ENCODE measurements at places on chromosomes 6 and 20.

GRCh38 chr6:162525181-162525580, 202.4 kb downstream of the PRKN start:
- DNase-seq, result no peak

DNA sequence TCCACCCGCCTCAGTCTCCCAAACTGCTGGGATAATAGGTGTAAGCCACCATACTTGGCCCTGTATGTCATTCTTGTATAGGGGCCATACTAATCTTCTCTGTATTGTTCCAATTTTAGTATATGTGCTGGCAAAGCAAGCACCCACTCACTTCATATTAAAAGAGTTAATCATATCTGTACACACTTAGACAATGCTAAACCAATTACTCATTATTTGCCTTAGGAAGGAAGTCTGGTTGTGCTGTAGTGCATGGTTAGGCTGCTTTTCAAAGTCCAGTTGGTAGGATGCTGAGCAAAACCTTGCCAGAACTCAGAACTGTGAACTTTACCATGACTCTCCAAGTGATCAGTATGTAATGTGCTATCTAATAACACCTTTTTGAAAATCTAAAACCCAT, 88.6 kb downstream of the LIN28B start:
- DNase-seq, result no peak

DNA sequence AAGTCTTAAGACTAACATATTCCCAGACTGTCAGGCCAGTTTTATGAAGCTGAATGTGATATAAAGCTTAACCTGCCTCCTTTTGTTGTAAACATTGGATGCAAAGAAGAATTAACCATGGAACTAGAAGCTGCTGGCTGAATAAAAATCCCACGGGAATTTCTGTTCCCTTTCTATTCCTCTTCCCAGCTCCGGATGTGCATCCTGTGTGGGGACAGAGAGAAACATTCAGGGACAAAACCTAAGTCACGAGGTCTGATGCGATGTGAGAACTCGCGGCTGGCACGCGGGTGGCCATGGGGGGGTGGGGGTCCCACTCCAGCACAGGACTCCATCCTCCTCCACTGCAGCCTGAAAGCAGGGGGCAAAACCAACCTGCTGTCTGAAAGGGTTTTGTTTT, 32.2 kb downstream of the RAMACL start:
- no peak for DNase-seq

DNA sequence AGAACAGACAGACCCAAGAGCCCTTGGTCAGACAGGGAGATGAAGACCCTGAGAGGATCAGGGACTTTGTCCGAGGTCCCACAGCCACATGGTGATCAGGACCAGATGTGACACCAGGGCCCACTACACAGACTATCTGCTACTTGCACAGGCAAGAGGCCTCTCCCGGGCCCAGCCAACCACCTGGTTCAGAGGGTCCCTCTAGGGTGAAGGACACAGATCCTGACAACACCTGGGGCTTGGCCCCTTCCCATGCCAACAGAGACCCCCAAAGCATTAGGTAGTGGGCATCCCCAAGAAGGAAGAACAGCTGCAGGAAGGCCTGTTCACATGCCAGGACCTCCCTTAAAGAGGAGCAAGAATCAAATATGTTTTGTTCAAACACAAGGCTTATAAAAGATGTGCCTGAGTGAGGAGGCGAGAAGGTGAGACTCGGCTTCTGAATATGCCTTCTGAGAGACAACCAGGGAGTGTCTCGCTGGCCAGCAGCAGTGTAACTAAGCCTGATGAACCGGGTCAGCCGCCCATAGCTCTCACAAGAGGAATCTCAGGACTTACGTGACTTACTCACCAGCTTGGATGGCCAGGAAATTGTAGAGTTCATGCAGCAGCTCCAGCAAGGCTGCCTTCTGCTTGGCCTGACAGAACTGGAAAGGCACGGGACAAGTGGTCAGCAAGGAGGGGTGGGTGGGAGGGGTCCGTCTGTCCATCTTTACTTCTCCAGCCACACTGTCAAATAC, 5.0 kb downstream of the LEMD2 start:
- DNase-seq, result peak; percentile 25

- DNase-seq, result no peak
Observed at GRCh38 chr20:2864626-2865025, 8.7 kb upstream of the PTPRA start.

GRCh38 chr20:11247046-11248010, 573.5 kb upstream of the JAG1 start:
- DNase-seq, result no peak

GRCh38 chr20:25486377-25486776, 78.9 kb downstream of the GINS1 start:
- DNase-seq, result peak; percentile 60

- no peak for DNase-seq
Observed at GRCh38 chr6:160260367-160260766, 1.7 kb upstream of the SLC22A2 start.

DNA sequence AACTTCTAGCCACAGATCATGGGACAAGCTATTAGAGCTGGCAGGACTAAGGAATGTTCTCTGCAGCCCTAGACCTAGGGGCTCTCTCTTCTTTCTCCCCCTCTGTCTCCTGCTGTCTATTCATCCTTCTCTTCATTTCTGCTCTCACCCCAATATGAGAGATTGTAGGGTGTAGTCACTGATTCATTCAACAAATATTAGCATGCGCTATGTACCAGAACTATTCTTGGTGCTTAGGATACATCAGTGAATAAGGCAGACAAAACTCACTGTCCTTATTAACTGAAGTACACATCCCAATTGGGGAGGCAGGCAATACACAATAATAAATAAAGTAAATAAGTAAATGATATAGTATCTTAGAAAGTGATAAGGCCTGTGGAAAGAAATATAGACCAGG, 14.7 kb upstream of the SIRPB2 start:
- DNase-seq, result no peak

- peak; percentile 77 for DNase-seq
Observed at GRCh38 chr6:18501663-18502013, 114.5 kb downstream of the RNF144B start.

DNA sequence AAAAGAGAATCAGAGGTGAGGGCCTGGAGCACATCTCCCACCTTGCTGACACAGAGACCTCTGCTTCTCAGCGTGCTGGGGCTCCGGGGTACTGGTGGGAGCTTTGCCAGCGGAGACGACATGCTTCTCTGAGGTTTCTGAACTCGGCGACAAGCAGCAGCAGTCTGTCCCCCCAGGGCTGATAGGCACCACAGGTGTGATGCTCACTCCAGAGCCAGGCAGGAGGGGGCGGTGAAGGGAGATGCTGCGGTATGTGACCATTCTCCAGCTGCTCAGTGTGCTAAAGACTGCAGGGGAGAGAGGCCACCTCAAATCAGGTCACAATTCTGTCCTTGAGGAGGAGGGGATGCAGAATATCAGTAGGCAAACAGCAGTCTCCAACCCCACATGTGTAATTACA, 219.9 kb downstream of the ALDH8A1 start:
- DNase-seq, result no peak

GRCh38 chr6:134624781-134625180, 306.9 kb upstream of the SGK1 start:
- no peak for DNase-seq

DNA sequence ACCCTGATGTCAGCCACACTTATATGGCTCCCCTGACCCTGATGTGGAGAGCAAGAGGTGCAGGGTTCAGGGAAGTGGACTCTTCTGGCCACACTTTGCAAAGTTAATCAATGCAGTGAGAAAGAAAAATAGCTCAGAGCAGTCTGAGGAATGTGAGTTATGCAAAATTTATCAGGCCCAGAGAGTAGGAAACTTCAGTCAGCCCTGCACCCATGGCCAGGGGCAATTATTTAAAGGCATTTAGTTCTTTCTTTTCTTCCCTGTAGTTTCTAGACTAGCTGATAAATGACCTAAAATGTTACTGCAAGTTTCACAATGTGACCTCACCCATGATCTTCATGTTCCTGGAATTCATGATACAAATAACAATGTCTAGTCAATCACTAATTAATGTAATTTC, 143.7 kb upstream of the GGTLC1 start:
- DNase-seq, result no peak

- no peak for DNase-seq
Observed at GRCh38 chr20:47257771-47258170, 98.7 kb downstream of the ZMYND8 start.

DNA sequence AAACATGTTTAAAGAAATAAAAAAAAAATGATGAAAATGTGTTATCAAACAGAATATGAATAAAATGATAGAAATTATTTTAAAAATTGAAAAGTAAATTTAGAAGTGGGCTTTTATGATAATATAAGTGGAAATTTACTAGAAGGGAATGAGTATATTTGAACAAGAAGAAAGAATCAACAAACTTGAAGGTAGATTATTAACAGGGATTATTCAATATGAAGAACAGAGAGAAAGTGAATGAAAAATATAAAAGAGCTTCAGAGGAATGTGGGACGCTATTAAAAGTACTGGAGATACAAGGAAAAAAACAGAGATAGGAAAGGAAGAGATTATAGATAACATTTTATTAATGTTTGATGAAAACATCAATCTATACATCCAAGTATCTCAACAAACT, 1014.4 kb upstream of the CITED2 start:
- no peak for DNase-seq

GRCh38 chr20:50136822-50137599, 16.5 kb downstream of the PEDS1 start:
- DNase-seq, result no peak

GRCh38 chr6:25764611-25765010, 10.1 kb downstream of the SLC17A4 start:
- DNase-seq, result no peak

DNA sequence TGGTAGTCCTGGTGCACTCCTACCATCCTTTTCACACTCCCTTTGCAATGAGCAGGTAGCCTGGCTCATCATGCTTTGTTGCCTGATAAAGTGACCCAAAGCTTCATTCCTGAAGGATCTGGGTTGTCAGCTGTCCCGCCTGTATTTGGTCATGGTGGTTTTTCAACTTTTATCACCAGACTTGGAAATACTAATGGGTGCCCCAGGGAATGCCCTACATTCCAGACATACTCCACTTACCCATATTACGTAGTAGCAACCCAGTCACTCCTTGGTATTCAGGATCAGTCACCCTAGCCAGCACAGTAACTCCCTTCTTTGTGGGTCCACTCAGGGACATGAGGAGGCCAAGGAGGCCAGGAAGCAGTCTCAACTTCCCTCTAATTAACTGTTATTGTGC, 199.2 kb downstream of the MAFB start:
- no peak for DNase-seq

GRCh38 chr20:57265997-57266290, 497 bp downstream of the BMP7 start:
- no peak for DNase-seq

DNA sequence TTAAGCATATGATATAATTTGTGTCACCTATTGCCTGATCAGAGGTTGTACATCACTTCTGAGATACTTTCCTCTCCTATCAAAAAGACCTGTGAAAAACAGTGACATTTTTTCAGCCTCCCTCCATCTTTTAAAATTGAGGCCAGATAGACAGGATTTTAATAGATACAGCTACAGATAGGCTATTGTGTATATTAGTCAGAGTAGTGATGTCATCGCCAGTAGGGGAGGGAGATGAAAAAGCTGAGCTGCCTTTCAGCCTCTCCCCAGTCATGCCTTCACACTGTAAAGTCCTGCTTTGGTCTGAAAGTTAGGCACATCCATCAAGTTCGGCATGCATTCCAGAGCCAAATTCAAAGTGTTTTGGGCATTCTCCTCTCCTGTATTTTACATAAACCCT, 7.9 kb upstream of the PABPC1L start:
- no peak for DNase-seq

GRCh38 chr6:31865205-31866118, 2.8 kb upstream of the NEU1 start:
- DNase-seq, result no peak

DNA sequence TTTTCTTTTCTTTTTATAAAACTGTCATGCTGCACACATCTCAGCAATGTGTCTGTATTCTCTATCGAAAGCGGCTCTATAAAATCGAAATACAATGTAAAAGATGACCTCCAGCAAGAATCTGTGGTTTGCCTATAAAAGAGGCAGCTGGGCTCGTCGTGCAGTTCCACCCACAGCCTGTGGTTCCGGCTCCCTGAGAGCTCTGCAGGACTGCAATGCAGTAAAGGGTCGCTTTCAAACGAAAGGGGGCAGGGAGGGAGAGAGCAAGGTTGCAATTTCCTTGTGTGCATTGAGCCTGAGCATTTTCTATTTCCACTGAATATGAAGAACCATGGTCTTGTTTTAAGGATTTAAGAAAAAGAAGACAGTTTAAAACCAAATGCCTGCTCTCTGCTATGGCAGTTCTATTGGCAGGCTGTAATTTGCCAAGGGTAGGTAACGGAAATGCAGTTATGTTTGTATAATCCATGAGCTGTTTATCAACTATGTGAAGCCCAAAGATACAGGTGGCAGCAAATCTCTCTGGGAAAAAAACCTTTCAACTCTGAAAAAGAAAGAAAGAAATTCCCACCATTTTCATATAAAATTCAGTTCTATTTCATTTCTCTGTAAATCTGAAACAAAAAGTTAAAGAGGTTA, 236.5 kb downstream of the HACE1 start:
- DNase-seq, result no peak

GRCh38 chr20:6888736-6889395, 121.4 kb downstream of the BMP2 start:
- DNase-seq, result no peak

- DNase-seq, result no peak
Observed at GRCh38 chr6:23952245-23952644, 173.8 kb upstream of the NRSN1 start.

DNA sequence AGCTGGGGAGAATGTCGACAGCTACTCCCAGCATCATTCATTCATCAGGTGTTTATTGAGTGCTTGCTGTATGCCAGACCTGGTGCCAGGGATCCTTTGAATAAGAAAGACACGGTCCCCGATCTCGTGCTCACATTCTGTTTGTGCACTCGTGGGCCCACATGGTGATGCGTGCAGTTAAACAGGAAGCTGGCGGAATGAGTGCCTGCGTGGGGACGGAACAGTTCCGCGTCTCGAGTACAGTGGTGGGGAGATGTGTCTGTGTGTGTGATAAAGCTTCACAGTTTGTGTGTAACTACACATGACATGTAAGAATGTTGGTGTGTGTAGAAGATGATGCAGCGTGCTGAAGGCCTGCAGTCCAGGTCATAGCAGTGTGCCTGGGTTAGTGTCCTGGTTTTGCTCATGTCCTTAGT, 6.5 kb downstream of the RBM38 start:
- DNase-seq, result peak; percentile 70

- DNase-seq, result no peak
Observed at GRCh38 chr6:136568129-136568528, 17.9 kb upstream of the MAP7 start.

- DNase-seq, result no peak
Observed at GRCh38 chr20:7859356-7859802, 80.9 kb downstream of the HAO1 start.

GRCh38 chr6:14851281-14851680, 394.6 kb upstream of the JARID2 start:
- DNase-seq, result no peak

- DNase-seq, result peak; percentile 76
Observed at GRCh38 chr6:13395272-13396237, 67.2 kb upstream of the TBC1D7 start.

- DNase-seq, result no peak
Observed at GRCh38 chr20:37408302-37409193, 62.6 kb downstream of the SRC start.
